ENCODE measurements at places on chromosomes 13 and 19. TPM values are rescaled to one million over a fixed set of nuclear protein-coding genes. Genes with fewer than 3 reads are reported as not detected.
A peak's percentile ranks its signal among the peaks of the same experiment; 100 is the strongest.

SPIB gene
- 51.3 TPM for polyA plus RNA-seq

ZNF557 gene
- 7.0 TPM for polyA plus RNA-seq

RGL3 gene
- not detected for polyA plus RNA-seq

KL gene
- polyA plus RNA-seq, result 1.5 TPM

BRME1 gene
- polyA plus RNA-seq, result 0.96 TPM

DNA sequence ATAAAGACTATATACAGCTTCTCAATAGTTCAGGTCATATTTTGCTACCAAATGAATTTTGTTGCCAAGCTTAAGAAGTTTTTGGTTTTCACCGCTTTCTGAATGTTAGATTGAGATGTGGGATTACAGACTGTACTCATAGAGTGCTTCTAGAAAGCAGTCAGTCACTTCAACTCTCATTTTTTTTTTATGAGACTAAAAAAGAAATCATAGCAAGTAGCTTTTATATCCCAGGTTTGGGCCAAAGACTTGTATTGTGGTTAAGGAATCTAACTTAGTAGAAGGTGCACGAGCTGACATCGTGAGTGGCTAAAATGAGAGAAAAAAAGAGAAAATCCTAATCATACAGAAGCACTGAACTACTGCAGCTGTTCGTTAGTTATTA is 2.2 kb upstream of the USPL1 start:
- no peaks in the 10 kb centered on the region for H3K27me3 ChIP-seq
- peaks cover 16% of the 10 kb centered on the region for H3K4me1 ChIP-seq
- no peak for DNase-seq
- no peaks in the 10 kb centered on the region for H3K36me3 ChIP-seq
- peak overlapping the region; percentile 73 for H3K4me3 ChIP-seq
- H3K27ac ChIP-seq, result peak overlapping the region; percentile 93

DNA sequence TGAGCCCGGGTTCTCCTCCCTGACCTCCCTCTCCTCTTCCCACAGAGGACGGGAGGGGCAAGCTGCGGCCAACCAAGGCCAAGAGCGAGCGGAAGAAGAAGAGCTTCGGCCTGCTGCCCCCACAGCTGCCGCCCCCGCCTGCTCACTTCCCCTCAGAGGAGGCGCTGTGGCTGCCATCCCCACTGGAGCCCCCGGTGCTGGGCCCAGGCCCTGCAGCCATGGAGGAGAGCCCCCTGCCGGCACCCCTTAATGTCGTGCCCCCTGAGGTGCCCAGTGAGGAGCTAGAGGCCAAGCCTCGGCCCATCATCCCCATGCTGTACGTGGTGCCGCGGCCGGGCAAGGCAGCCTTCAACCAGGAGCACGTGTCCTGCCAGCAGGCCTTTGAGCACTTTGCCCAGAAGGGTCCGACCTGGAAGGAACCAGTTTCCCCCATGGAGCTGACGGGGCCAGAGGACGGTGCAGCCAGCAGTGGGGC is 162.2 kb downstream of the KDM4B start:
- peaks cover 12% of the 10 kb centered on the region for H3K36me3 ChIP-seq
- H3K27me3 ChIP-seq, result no peaks in the 10 kb centered on the region
- H3K27ac ChIP-seq, result peak overlapping the region; percentile 100
- peaks cover 60% of the 10 kb centered on the region for H3K4me1 ChIP-seq
- peak overlapping the region; percentile 72 for H3K4me3 ChIP-seq
- DNase-seq, result peak; percentile 48

- H3K4me3 ChIP-seq, result no peak overlapping the region
- no peaks in the 10 kb centered on the region for H3K4me1 ChIP-seq
- H3K27ac ChIP-seq, result no peak overlapping the region
- DNase-seq, result no peak
These were observed 246.9 kb upstream of the PRR20A start for GRCh38 chr13:56893843-56894242.

GRCh38 chr13:23956106-23956505 is 58.8 kb upstream of the C1QTNF9B start:
- H3K27me3 ChIP-seq, result no peaks in the 10 kb centered on the region
- no peak overlapping the region for H3K27ac ChIP-seq
- no peak for DNase-seq
- no peaks in the 10 kb centered on the region for H3K4me1 ChIP-seq

DNA sequence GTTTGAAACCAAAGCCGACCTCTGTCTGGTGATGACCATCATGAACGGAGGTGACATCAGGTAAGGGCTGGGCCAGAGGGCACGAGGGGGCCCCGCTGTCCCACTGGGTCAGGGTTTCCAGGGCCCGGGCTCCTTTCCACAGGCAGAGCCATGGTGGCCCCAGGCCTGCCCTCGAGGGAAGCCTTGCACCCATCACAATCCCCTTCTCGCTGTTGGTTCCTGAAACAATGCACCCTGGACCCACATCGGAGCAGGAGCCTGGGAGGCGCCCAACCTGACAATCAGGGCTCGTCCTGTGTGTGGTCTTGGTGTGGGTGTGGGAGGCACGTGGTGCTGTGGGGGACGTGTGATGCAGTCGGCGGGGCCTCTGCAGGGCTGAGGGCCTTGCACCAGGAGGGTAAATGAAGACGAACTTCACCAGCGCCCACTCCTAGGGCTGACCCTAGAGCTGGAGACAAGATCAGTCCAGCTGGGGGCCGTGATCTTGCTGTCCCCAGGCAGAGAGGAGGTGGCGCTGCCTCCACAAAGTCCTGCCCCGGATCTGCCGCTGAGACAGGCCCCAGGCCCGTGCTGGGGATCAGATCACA is 2.8 kb downstream of the GRK1 start:
- no peak for DNase-seq
- H3K27ac ChIP-seq, result no peak overlapping the region
- H3K27me3 ChIP-seq, result no peaks in the 10 kb centered on the region
- no peak overlapping the region for H3K4me3 ChIP-seq

DNA sequence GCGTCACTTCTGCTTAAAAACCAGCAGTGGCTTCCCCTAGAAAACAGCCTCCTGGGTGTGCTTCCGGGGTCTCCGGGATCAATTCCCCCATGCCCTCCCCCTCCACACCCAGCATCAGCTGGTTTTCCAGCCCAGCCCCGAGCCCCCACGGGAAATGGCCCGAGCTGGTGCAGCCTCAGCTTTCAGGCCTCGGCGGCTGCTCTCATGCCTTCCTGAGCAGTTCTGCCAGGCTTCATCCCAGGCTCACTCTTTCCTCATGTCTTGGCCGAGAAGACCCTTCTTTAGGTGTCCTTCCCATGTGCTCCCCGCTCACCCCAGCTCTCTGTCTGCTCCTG is 103.1 kb upstream of the RNF113B start:
- H3K36me3 ChIP-seq, result no peaks in the 10 kb centered on the region
- no peak overlapping the region for H3K27ac ChIP-seq
- H3K27me3 ChIP-seq, result no peaks in the 10 kb centered on the region
- DNase-seq, result no peak
- no peaks in the 10 kb centered on the region for H3K4me1 ChIP-seq

DNA sequence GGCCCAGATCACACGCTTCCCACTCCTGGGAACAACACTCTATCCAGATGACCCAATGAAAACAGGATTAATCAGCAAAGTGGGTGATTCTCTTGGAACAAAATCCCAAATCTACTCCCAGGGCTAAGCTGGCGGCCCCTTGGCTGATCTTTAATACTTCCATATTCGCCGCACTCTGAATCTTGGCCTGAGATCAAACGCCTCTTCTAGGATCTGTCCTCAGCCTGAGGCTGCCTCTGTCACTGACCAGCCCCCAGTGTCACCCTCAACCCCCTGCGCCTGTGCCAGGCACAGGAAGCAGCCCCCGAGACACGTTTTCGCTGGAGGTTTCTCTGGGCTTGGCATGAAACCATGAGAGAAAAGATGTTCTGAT is 2.4 kb upstream of the CTXN1 start:
- no peak for DNase-seq
- no peaks in the 10 kb centered on the region for H3K4me1 ChIP-seq
- no peak overlapping the region for H3K27ac ChIP-seq
- no peak overlapping the region for H3K4me3 ChIP-seq
- peaks cover 7% of the 10 kb centered on the region for H3K36me3 ChIP-seq
- no peaks in the 10 kb centered on the region for H3K27me3 ChIP-seq

- H3K27ac ChIP-seq, result no peak overlapping the region
- no peak overlapping the region for H3K4me3 ChIP-seq
- no peaks in the 10 kb centered on the region for H3K36me3 ChIP-seq
- DNase-seq, result no peak
- H3K27me3 ChIP-seq, result no peaks in the 10 kb centered on the region
- no peaks in the 10 kb centered on the region for H3K4me1 ChIP-seq
These were observed 1677.7 kb downstream of the OLFM4 start for GRCh38 chr13:54706336-54706735.

DNA sequence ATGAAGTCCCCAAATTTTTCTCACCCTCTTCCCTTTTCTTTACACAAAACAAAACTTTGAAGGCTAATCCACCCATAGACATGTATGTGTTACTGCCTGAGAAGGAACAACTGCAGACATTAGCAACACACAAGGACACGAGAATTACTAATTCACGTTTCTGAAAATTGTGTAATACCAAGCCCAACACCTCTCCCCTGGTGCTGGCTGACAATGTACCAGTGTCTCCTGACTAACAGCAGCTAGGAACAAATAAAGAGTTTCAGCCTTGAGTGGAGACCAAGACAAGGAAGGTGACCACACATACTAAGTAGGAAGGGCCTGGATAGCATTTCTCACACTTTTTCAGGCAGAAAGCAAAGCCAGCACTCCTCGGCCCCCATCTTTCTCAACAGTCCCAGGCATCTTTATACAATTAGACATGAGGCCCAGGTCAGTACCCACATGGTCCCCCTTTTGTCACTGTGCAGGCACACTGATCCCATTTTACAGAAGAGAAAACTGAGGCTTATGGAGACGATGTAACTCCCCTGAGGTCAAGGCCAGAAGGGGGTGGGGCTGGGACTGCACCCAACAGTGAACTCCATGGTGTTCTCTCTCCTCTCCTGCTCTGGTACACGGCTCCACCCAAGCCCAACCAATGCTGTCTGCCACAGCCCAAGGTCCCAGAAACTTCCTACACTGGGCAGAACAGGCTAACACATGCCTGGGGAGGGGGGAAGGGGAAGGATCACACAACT is 8.7 kb downstream of the BRD4 start:
- H3K4me3 ChIP-seq, result no peak overlapping the region
- H3K27me3 ChIP-seq, result no peaks in the 10 kb centered on the region
- peak overlapping the region; percentile 62 for H3K27ac ChIP-seq

GRCh38 chr19:35327642-35328041 is 1.3 kb upstream of the CD22 start:
- no peak overlapping the region for H3K27ac ChIP-seq
- no peaks in the 10 kb centered on the region for H3K27me3 ChIP-seq
- no peak overlapping the region for H3K4me3 ChIP-seq
- H3K4me1 ChIP-seq, result peaks cover 23% of the 10 kb centered on the region
- H3K36me3 ChIP-seq, result no peaks in the 10 kb centered on the region

DNA sequence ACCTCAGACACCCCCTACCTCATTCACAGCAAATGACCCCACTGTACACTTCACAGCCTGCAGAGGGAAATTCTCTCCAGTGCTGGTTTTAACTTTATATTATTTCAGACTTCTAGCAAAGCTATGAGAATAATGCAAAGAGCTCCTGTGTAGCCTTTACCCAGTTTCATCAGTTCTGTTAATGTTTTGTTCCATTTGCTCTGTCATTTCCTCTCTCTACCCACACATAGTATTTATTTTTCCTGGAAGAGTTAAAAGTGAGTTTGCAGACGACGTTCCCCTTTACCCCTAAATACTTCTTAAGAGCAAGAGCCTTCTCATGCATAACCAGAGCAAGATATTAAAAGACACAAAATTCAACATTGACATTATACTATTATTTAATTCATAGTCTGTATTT is 49.9 kb upstream of the ADGRE1 start:
- no peaks in the 10 kb centered on the region for H3K4me1 ChIP-seq
- H3K27ac ChIP-seq, result no peak overlapping the region
- H3K36me3 ChIP-seq, result peaks cover 32% of the 10 kb centered on the region
- no peak overlapping the region for H3K4me3 ChIP-seq
- no peak for DNase-seq

GRCh38 chr19:1725100-1726064 is 27.9 kb upstream of the ONECUT3 start:
- H3K27me3 ChIP-seq, result no peaks in the 10 kb centered on the region
- H3K4me1 ChIP-seq, result no peaks in the 10 kb centered on the region
- H3K27ac ChIP-seq, result no peak overlapping the region
- no peak overlapping the region for H3K4me3 ChIP-seq
- no peaks in the 10 kb centered on the region for H3K36me3 ChIP-seq
- DNase-seq, result no peak

DNA sequence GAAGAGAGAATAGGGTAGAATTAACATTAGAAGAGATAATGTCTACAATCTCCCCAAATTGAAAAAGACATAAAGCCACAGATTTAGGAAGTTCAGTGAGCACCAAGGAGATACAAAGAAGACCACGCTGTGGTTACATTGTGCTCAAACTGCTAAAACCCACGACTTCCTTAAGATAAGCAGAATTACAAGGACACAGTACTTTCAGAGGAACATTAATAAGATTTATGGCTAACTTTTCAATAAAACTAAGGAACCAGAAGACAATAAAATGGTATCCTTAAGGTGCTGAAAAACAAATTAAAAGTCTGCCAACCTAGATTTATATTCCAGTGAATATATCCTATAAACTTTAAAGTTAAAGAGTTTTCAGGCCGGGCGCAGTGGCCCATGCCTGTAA is 7.4 kb upstream of the IL17D start:
- no peak for DNase-seq
- no peak overlapping the region for H3K27ac ChIP-seq
- H3K4me3 ChIP-seq, result no peak overlapping the region
- no peaks in the 10 kb centered on the region for H3K36me3 ChIP-seq

DNA sequence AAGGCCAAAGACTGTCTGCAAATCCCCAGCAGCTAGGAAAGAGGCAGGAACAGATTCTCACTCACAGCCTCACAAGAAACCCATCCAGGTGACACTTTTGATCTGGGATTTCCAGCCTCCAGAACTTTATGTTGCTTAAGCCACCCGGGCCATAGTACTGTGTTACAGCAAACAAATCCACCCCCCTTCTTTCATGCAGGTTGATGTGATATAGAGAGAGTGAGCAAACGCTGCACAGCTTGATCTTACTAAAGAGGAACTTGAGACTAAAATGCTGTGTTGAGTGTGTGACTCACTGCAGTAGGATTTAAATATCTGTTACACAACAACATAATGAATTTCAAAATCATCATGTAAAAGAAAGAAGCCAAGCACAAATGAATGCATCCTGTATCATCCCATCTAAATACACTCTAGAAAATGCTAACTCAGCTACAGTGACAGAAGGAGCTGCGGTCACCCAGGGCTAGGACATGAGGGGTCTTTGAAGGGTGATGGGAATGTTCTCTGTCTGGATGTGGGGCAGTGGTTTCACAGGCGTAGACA is 32.2 kb downstream of the RCBTB2 start:
- H3K4me3 ChIP-seq, result no peak overlapping the region
- H3K27me3 ChIP-seq, result no peaks in the 10 kb centered on the region
- DNase-seq, result no peak
- H3K4me1 ChIP-seq, result peaks cover 47% of the 10 kb centered on the region

DNA sequence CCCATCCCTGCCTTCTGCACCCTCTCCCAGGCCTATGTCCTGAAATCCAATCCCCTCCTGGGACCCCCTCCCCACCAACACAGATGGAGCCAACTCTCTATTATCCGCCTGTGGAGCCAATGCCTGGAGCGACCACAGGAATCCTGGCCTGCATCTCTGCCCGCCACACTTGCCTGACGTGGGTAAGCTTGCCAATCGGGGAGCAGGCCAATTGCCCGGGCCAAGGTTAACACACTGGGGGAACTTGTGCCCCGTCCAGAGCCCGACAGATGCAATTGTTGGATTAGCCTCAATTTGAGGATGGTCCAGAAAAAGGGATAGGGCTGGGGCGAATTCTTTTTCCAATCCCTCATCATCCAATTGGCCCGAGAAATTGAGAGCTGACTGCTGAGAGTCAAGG is 5.9 kb downstream of the WIZ start:
- no peak overlapping the region for H3K4me3 ChIP-seq
- H3K36me3 ChIP-seq, result no peaks in the 10 kb centered on the region
- no peak overlapping the region for H3K27ac ChIP-seq
- no peaks in the 10 kb centered on the region for H3K27me3 ChIP-seq
- no peak for DNase-seq
